Thyroid gland (tissue), 4 donors: ENCODE measurements at places on chromosomes 11 and 22. TPM values are rescaled to one million over a fixed set of nuclear protein-coding genes. Genes with fewer than 3 reads are reported as not detected.
A peak's percentile ranks its signal among the peaks of the same experiment; 100 is the strongest.

- H3K27ac ChIP-seq, result no peak overlapping the region
- H3K27me3 ChIP-seq, result no peaks in the 10 kb centered on the region
- peak; percentile 59 for DNase-seq
- H3K4me1 ChIP-seq, result peaks cover 3% of the 10 kb centered on the region
- H3K36me3 ChIP-seq, result no peaks in the 10 kb centered on the region
- no peak overlapping the region for H3K4me3 ChIP-seq
Measured at GRCh38 chr11:91926965-91927364, 297.7 kb upstream of the FAT3 start.

- H3K27me3 ChIP-seq, result no peaks in the 10 kb centered on the region
- no peak overlapping the region for H3K27ac ChIP-seq
- no peak for DNase-seq
- no peaks in the 10 kb centered on the region for H3K36me3 ChIP-seq
- no peak overlapping the region for H3K4me3 ChIP-seq
Measured at GRCh38 chr11:76740772-76741171, 42.4 kb upstream of the TSKU start.

DNA sequence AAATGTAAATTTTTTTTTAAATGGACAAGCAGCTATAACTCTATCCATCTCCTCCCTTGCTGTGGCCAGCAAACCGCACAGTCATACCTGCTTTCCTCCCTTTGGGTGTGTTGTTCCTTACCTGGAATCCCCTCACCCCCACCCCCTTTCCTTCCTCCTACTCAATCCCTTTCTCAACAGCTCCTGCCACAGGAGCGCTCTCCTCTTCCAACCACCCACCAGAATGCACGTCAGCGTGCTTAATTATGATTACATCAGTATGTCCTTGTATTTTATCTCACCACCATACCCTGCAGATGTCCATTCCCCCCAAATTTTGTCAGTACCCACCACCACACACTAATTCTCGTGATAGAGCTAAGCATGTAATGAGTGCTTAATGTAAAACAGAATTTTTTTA lies 60.9 kb upstream of the LMO2 start:
- no peak overlapping the region for H3K4me3 ChIP-seq
- H3K36me3 ChIP-seq, result no peaks in the 10 kb centered on the region
- no peaks in the 10 kb centered on the region for H3K27me3 ChIP-seq
- H3K4me1 ChIP-seq, result no peaks in the 10 kb centered on the region

DNA sequence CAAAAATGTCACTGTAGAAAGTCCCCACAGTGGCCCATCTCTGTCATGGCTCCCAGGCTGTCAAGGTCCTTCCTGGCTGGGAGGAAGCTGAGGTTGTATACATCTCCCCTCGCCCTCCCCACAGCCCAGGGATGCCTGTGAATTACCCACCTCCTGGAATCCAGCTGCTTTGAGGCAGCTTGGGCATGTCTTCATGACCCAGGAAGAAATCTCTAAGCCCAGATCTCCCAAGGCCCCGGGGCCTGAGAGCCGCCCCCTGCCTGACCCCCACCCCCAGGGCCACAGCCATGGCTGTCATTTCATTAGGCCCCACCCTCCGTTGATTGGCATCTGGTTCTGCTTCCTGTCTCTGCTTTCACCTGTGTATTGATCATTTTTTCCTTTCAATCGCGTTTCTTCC lies 207.5 kb downstream of the TBC1D22A start:
- peaks cover 29% of the 10 kb centered on the region for H3K4me1 ChIP-seq
- H3K27ac ChIP-seq, result no peak overlapping the region
- DNase-seq, result no peak
- H3K27me3 ChIP-seq, result no peaks in the 10 kb centered on the region

- H3K4me3 ChIP-seq, result no peak overlapping the region
- H3K27ac ChIP-seq, result no peak overlapping the region
- H3K4me1 ChIP-seq, result peaks cover 6% of the 10 kb centered on the region
- no peaks in the 10 kb centered on the region for H3K36me3 ChIP-seq
- no peak for DNase-seq
- H3K27me3 ChIP-seq, result no peaks in the 10 kb centered on the region
Measured at GRCh38 chr11:126336138-126336541, 19.3 kb upstream of the ST3GAL4 start.

Gene SPDYC
- total RNA-seq, result not detected
